ENCODE measurements at places on chromosomes 5 and 9.

- DNase-seq: no peak
Observed at GRCh38 chr5:73793911-73794310, 167.9 kb downstream of the ARHGEF28 start.

DNA sequence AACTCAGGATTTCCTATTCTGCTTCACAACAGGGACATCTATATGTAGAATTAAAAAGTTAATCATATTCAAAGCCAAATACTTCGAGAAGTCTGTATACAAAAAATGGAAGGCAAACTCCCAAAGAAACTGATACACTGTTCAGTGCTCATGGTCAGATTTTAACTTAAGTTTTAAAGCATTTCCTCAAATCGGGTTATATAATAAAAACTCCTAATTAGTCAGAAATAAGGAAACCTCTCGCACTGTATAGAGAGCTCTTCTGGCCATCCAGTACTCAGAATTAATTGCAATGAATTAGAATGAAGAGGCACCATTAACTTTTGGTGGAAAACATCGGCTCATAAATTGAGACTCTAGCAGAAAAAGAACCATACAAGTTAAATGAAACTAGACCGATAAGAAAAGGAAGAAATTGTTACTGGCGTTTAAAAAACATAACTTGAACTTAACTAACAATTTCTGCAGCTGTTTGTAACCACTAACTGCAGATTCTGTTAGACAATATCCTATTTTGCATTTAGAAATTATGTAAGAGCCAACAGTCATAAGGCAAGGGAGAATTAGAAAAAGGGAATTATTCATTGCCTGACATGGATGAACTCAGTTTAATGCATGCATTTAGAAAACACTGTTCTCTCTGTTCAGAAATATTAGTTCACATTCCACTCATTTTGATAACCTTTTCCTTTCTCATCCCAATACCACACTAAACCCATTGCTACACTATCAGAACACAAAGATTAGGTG lies 96.6 kb downstream of the FNBP1 start:
- DNase-seq: no peak

DNA sequence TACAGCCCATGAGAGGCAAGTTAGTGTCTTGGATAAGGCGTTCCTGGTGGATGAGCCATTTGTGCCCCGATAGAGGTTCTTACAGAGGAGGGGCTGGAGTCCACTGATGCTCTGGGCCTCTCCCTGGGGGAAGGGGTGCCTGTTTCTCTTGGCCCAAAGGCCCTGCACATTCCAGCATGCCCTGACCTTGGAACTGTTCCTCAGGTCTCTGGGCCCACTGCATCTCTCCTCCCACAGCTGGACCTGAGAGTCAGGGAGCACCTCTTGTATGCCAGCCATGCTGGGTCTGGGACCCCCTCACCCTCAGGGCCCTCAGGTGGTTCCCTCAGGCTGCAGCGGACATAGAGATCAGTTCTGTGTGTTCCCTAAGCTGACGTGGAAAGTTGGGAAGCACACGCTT lies 26.4 kb downstream of the DAPK1 start:
- no peak for DNase-seq

GRCh38 chr9:36749461-36749860 lies 176.8 kb downstream of the MELK start:
- DNase-seq: no peak

DNA sequence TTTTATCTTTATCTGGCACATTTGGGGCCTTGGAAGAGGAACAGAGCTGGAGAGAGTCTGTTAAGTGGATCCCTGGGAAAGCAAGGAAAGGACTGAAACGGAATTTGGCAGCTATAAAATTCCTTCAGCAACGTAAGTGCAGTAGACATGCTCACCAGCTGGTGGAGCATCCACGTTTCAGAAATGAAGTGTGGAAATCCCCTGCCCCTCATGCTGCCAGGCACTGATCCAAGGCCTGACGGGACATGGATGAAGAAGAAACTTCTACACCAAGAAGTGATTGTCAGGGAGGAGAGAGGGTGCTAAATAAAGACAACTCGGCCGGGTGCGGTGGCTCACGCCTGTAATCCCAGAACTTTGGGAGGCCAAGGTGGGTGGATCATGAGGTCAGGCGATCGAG lies 209.3 kb downstream of the ROR2 start:
- DNase-seq: no peak

DNA sequence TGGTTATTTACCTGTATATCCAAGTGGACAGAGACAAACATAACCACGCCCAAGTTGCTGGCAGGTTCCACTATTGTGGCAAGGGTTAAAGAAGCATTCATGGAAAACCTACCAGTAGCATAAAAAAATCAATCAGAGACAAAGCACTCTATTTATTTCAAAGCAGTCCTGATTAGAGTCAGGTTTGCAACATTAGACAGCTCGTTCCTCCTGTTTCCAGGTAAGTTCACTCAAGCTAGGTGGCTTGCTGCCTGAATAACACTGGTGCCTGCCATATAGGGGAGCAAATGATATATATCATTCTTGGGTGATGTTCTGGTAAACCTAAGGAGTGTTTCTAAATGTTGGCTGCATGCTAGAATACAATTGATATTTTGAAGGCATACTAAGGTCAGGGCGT lies 119.6 kb upstream of the TXNDC8 start:
- no peak for DNase-seq

GRCh38 chr5:8393240-8393639 lies 524.3 kb downstream of the MTRR start:
- no peak for DNase-seq

- no peak for DNase-seq
Observed at GRCh38 chr5:23840083-23840482, 332.7 kb downstream of the PRDM9 start.

GRCh38 chr9:128689820-128690683 lies 1.0 kb downstream of the SET start:
- DNase-seq: peak; percentile 71

- no peak for DNase-seq
Observed at GRCh38 chr5:56055859-56056258, 61.1 kb upstream of the IL6ST start.

GRCh38 chr9:133023117-133023890 lies 7.5 kb upstream of the GTF3C5 start:
- DNase-seq: peak; percentile 30

GRCh38 chr9:127076860-127077643 lies 45.4 kb downstream of the ANGPTL2 start:
- DNase-seq: no peak

DNA sequence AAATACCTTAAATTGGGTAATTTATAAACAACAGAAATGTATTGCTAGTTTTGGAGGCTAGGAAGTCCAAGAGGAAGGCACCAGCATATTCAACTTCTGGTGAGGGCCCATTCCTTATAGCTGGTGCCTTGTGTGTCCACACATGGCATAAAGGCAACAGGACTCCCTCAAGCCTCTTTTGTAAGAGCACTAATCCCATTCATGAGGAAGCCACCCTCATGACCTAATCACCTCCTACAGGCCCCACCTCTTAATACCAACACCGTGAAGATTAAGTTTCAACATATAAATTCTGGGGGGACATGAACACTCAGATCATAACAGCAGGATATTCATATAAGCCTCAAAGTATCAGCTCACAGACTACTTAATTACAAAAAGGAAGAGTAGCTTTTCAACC lies 4.0 kb upstream of the PLAC8L1 start:
- no peak for DNase-seq

DNA sequence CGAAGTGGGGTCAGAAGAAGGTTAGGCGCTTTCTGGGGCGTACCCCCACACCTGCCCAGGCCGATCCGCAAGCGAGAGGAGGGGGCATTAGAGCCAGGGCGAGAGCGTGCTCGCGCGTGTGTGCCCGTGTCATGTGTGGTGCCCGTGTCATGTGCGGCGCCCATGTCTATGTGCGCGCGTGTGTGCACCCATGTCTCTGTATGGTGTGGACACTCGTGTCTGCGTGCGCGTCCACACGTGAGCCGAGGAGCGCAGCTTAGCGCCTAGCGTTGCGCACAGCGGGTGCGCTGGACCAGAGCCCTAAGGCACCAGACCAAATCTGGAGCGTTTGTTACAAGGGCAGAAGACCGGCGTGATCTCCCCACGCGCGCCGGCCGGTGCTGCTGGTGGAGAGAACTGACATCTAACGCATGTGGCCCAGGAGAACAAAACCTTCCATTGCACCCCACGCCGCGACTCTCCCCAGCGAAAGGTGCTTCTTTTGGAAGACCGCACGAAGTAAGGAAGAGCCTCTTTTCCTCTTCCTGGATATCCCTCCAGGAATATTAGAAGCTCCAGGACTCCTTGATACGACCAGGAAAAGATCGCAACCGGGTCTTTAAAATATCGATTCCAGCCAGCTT lies 644 bp downstream of the NIM1K start:
- DNase-seq: peak; percentile 29

- DNase-seq: no peak
Observed at GRCh38 chr5:10321882-10322281, 14.2 kb upstream of the CMBL start.

GRCh38 chr5:13508559-13508958 lies 435.9 kb downstream of the DNAH5 start:
- DNase-seq: no peak

DNA sequence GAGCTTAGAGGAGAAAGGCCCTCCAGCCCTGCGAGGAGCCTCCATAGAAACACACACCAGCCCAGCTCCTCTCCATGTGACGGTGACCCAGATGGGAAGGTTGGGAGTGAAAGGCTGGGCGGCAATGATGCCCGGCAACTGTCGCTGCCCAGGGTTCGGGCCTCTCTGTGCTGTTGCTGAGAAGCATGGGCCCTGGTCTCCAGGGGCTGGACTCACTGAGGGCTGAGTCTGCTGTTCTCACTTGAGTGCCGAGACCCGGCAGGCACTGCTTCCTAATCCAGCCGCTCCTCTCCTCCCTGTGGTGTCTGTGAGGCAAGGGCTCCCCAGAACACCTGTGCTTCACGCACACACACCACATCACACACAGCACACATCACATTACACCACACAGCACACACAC lies 493.6 kb downstream of the GADD45G start:
- DNase-seq: no peak

GRCh38 chr9:107690021-107690420 lies 200.5 kb upstream of the KLF4 start:
- no peak for DNase-seq

- DNase-seq: no peak
Observed at GRCh38 chr5:22693121-22693520, 160.0 kb downstream of the CDH12 start.

DNA sequence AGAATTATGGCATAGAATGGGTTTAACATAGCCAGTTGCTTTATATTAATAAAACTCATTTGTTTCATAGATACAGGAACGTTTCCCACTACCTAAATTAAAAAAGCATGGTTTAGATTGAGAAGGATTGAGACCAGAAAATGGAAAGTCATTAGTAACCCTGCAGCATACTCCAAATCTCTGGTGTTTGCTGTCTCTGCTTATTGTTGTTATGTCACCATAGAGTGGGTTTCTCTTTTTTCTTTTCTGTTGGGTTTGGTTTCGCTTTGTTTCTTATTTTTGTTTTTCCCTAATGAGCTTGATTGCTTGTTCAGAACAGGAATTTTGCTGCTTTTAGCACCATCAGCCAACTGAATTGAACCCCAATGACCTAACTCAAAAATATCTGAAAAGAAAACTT lies 1034.8 kb downstream of the MAT2B start:
- no peak for DNase-seq

DNA sequence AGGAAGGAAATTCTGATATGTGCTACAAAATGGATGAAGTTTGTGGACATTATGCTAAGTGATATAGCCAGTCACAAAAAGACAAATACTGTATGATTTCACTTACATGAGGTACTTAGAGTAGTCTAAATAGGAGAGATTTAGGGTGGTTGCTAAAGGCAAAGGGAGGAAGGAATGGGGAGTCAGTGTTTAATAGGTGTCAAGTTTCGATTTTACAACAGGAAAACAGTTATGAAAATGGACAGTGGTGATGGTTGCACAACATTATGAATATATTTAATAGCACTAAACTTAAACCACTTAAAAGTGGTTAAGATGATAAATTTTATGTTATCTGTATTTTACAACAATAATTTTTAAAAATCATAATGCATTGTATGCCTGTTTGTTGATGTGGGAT lies 40.4 kb upstream of the ECM2 start:
- no peak for DNase-seq

DNA sequence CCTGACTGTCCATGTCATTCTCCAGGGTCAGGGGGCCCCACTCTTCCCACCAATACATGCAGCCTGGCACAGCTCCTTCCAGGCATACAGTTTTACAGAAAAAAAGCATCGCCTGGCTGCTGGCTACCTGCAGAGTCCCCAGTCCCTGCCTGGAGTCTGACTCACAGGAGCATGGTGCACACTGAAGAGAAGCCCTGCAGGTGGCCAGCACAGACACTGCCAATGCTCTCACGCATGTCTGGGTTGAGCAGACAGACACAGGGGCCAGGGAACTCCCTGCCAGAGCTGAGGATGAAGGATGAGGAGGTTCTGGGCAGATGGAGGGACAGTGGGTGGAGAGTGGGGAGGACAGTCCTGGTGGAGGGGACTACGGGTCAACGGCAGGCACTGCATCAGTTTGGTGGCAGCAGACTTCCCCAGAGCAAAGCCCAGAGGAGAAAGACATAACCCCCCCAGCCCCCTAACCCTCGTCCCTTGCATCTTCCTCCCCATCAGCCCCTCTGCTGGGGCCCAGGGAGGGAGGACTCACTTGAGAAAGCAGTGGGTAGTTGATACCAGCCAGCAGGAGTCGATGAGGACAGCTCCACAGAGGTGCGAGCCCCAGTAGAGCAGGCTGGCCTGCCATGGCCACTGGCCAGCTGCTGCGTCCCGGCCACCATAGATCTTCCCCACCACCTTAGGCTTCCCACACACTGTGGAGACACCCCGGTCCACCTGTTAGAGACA lies 72.9 kb upstream of the SPTLC1 start:
- no peak for DNase-seq

- DNase-seq: no peak
Observed at GRCh38 chr5:66408576-66408975, 187.6 kb upstream of the MAST4 start.

GRCh38 chr9:27499451-27499850 lies 24.6 kb upstream of the IFNK start:
- no peak for DNase-seq

Data from HAP-1 (cell line).